Gastrocnemius medialis (tissue), 4 donors: ENCODE measurements at places on chromosomes 1 and 21. TPM values are rescaled to one million over a fixed set of nuclear protein-coding genes. Genes with fewer than 3 reads are reported as not detected.

DNA sequence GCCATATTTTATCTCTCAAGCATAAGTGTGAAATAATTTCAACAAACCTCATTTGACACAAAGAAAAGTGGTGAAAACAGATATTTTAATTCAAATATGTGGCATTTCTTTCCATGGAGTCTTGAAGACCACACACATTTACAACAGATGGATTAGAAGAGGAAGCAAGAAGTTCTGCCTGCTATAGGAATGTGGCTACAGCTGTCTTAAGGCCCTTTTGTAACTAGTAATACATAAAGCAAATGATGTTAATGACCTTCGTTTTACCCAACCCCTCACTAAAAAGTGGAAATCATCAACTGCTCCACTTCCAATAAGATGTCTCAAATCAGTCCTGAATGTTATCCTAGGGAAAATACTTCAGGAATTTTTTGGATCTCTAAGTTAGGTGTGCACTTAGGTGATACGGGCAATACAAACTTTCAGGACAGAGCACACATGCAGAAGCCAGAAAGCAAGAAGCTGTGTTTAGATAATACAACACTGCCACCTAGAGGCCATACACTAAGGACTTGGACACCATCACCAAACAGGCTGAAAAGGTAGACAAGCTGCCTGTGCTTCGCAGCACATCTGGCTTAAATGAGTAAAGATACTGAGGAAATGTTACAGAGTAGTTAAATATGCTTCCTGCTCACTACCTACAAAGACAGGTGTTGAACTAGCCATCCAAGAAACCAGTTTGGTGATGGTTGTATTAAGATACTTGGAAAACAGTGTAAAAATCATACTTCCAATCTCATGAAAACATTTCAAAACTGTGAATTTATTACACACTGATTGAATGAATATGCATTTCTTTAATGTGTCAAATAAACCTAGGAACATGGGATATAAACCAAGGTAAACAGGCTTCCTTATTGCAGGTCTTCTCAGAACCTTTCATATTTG is 24.4 kb downstream of the RRAGC start:
- no peak overlapping the region for H3K4me3 ChIP-seq
- no peaks in the 10 kb centered on the region for H3K4me1 ChIP-seq
- peak; percentile 8 for DNase-seq

DNA sequence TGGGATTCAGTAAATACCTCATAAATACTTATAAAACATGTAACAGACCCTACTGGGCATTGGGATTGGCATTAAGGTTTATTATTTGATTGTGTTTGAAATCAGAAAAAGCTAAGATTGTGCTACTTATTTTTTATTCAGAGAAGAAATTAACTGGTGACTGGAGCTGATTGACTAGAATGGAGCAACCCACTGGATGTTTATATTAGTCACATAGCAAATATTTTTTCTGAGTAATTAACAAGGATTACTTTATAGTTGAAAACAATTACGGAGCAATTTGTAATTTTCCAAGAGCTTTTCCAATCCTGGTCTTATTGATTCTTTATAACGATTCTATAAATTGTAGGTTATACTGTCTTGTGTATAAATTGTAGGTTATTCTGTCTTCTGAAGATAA is 208.7 kb downstream of the HLX start:
- H3K4me1 ChIP-seq, result no peaks in the 10 kb centered on the region
- H3K36me3 ChIP-seq, result no peaks in the 10 kb centered on the region
- no peak overlapping the region for H3K27ac ChIP-seq
- H3K4me3 ChIP-seq, result no peak overlapping the region

GRCh38 chr21:28418726-28419514 is 573.8 kb downstream of the LTN1 start:
- no peaks in the 10 kb centered on the region for H3K4me1 ChIP-seq
- H3K36me3 ChIP-seq, result no peaks in the 10 kb centered on the region
- no peaks in the 10 kb centered on the region for H3K27me3 ChIP-seq
- no peak overlapping the region for H3K27ac ChIP-seq
- H3K4me3 ChIP-seq, result no peak overlapping the region
- no peak for DNase-seq

GRCh38 chr1:191971447-191971846 is 186.8 kb upstream of the RGS18 start:
- no peaks in the 10 kb centered on the region for H3K36me3 ChIP-seq
- H3K4me3 ChIP-seq, result no peak overlapping the region
- no peak for DNase-seq
- H3K27me3 ChIP-seq, result no peaks in the 10 kb centered on the region
- no peaks in the 10 kb centered on the region for H3K4me1 ChIP-seq

- no peaks in the 10 kb centered on the region for H3K36me3 ChIP-seq
- no peak overlapping the region for H3K27ac ChIP-seq
- H3K4me3 ChIP-seq, result no peak overlapping the region
- no peaks in the 10 kb centered on the region for H3K4me1 ChIP-seq
- no peaks in the 10 kb centered on the region for H3K27me3 ChIP-seq
Observed at GRCh38 chr21:35375115-35375514, 326.0 kb upstream of the RUNX1 start.

- H3K36me3 ChIP-seq, result no peaks in the 10 kb centered on the region
- no peaks in the 10 kb centered on the region for H3K27me3 ChIP-seq
- no peak overlapping the region for H3K4me3 ChIP-seq
- no peak overlapping the region for H3K27ac ChIP-seq
- peaks cover 8% of the 10 kb centered on the region for H3K4me1 ChIP-seq
- no peak for DNase-seq
Observed at GRCh38 chr21:33924766-33925100, 9.1 kb upstream of the ATP5PO start.

Gene NOS1AP
- total RNA-seq, result 0.20 TPM

Gene DEPDC1
- total RNA-seq, result 0.11 TPM

Gene SELP
- 0.85 TPM for total RNA-seq

Gene SH2D2A
- total RNA-seq, result not detected
